H1 (cell line): ENCODE measurements at places on chromosomes 7 and 10.

DNA sequence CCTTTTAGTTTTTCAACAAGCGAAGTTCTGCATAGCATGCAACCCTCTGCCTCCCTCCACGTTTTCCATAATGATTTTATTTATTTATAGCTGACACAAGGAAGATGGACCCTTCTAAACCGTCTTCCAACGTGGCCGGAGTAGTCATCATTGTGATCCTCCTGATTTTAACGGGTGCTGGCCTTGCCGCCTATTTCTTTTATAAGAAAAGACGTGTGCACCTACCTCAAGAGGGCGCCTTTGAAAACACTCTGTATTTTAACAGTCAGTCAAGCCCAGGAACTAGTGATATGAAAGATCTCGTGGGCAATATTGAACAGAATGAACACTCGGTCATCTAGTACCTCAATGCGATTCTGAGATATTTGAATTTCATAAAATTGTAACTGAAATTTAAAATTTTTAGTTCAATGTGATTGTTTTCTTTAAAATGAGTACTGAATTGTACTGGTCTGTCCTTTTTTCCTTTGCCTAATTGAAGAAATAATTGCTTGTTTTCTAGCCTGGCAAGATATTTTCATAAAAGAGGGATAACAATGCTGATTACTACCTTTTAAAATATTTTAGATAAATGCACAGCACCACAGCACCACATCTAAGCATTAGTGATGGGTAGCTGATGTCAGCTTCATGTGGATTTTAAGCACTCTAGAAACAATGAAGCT is 41.5 kb upstream of the SLC39A12 start:
- H3K27ac ChIP-seq, result no peak overlapping the region
- H3K4me3 ChIP-seq, result no peak overlapping the region
- DNase-seq, result peak; percentile 49
- no peaks in the 10 kb centered on the region for H3K27me3 ChIP-seq
- no peaks in the 10 kb centered on the region for H3K36me3 ChIP-seq

GRCh38 chr10:3699916-3700315 is 85.1 kb downstream of the KLF6 start:
- no peak overlapping the region for H3K4me3 ChIP-seq
- no peak for DNase-seq
- no peak overlapping the region for H3K27ac ChIP-seq
- H3K4me1 ChIP-seq, result peaks cover 2% of the 10 kb centered on the region; the same call in 1 of the 2 replicates
- no peaks in the 10 kb centered on the region; the same call in 1 of the 2 replicates for H3K27me3 ChIP-seq
- H3K36me3 ChIP-seq, result no peaks in the 10 kb centered on the region

DNA sequence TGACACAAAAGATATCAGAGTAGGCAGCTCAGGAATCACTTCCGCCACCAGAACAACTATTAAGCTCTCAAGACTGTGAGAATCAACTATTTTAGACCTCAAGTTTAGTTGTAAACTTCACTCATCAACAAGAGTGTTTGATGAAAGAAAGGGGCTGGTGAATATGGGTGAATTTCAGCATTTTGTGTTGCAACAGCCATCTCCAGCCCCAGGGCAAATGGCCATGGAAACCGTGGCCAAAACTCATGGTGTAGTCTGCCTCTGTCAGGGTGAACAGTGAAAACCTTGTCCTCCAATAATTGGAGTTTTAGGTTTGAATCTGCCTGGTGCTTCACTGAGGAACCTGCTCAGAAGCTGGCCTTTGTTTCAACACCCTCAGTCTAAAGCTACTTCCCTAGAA is 60.0 kb downstream of the POLR1F start:
- no peaks in the 10 kb centered on the region for H3K4me1 ChIP-seq
- H3K27me3 ChIP-seq, result no peaks in the 10 kb centered on the region
- no peak for DNase-seq

DNA sequence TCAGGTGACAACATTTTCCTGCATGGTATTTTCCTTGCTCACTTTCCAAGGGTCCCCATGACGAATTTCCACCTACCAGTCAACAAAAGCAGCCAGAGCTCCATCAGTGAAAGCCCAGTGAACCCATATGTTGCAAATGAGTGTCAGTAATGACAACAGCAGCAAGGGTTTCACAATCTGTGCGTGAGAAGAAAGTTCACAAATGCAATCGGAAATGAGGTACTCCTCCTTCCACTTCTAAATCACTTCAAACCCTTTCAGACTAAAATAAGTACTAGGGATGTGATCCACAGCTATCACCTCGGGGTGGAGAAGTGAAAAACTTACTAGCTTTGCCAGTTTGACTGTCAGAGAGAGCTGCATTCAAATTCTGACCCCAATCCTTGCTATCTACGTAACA is 55.6 kb upstream of the BET1 start:
- no peaks in the 10 kb centered on the region for H3K4me1 ChIP-seq
- H3K36me3 ChIP-seq, result no peaks in the 10 kb centered on the region
- no peak overlapping the region for H3K4me3 ChIP-seq

- H3K36me3 ChIP-seq, result no peaks in the 10 kb centered on the region
- H3K4me3 ChIP-seq, result no peak overlapping the region
- no peak overlapping the region for H3K27ac ChIP-seq
- no peak for DNase-seq
Measured at GRCh38 chr10:8628351-8628750, 573.9 kb downstream of the GATA3 start.

GRCh38 chr7:151125470-151125845 is 39.2 kb downstream of the AGAP3 start:
- peak overlapping the region; percentile 29 for H3K4me3 ChIP-seq
- no peaks in the 10 kb centered on the region; the same call in 1 of the 2 replicates for H3K27me3 ChIP-seq
- no peaks in the 10 kb centered on the region for H3K36me3 ChIP-seq
- DNase-seq, result no peak
- no peak overlapping the region for H3K27ac ChIP-seq

DNA sequence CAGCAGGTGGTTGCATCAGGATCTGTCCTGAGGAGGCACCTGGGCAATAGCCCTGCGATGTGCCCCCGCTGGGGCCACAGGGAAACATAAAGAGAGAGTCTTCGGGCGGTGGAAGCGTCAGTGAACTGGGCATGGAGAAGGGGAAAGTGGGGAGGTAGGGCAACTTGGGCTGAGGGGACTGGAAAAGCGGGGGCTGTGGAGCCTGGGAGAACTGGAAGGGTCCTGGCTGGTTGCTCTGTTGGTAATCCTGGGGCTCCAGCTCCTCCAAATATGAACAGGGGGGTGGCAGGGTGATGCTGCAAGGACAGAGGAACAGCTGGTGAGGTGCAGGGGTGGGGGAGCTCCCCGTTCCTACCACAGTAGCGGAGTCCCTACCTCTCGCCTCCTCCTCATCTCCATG is 5.2 kb downstream of the NOBOX start:
- no peaks in the 10 kb centered on the region for H3K36me3 ChIP-seq
- DNase-seq, result peak; percentile 34
- no peaks in the 10 kb centered on the region for H3K4me1 ChIP-seq
- no peak overlapping the region for H3K27ac ChIP-seq

DNA sequence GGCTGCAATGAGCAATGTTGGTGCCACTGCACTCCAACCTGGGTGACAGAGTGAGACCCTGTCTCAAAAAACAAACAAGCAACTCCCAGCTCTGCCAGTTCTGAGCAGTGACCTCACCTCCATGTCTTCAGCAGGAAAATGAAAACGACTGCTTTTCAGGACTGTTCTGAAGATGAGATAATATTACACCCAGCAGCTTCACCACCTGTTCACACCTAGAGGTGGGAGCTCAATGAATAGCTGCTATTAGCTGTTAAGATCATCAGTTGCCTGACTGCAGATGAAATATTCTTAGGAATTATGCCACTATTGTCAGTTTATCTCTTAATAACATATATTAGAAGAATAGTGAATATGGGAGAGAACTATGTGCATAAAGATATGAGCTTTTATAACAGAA is 48.4 kb upstream of the CYTH3 start:
- H3K27me3 ChIP-seq, result no peaks in the 10 kb centered on the region
- 0 out of 2 replicates have a peak, but pooled peaks cover 2% of the 10 kb centered on the region for H3K4me1 ChIP-seq
- no peak overlapping the region for H3K27ac ChIP-seq

DNA sequence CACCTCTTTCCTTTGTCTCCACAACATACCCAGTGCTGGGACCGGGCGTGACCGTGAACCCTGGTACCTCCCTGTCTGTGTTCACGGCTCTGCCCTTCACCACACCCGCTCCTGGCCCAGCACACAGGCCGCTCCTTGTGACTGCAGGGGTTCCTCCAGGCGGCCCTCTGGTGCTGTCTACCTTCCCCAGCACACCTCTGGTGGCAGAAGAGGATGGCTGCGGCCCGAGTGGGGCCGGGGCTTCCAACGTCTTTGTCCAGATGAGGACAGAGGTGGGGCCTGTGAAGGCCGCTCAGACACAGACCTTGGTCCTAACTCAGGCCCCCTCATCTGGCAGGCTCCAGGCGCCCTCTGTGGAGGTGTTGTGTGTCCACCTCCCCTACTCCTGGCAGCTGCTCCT is 55.4 kb upstream of the SGMS1 start:
- no peak overlapping the region for H3K27ac ChIP-seq
- no peaks in the 10 kb centered on the region for H3K4me1 ChIP-seq
- no peaks in the 10 kb centered on the region for H3K36me3 ChIP-seq
- no peaks in the 10 kb centered on the region for H3K27me3 ChIP-seq
- DNase-seq, result no peak

GRCh38 chr7:120979765-120980499 is 8.6 kb upstream of the CPED1 start:
- DNase-seq, result no peak
- H3K27ac ChIP-seq, result no peak overlapping the region
- no peaks in the 10 kb centered on the region for H3K27me3 ChIP-seq
- 0 out of 2 replicates have a peak, but pooled peaks cover under 1% of the 10 kb centered on the region for H3K36me3 ChIP-seq

GRCh38 chr7:435630-436366 is 83.8 kb downstream of the PDGFA start:
- no peaks in the 10 kb centered on the region for H3K36me3 ChIP-seq
- no peak overlapping the region for H3K27ac ChIP-seq
- H3K4me3 ChIP-seq, result no peak overlapping the region
- no peak for DNase-seq
- H3K27me3 ChIP-seq, result no peaks in the 10 kb centered on the region
- H3K4me1 ChIP-seq, result peaks cover 16% of the 10 kb centered on the region

DNA sequence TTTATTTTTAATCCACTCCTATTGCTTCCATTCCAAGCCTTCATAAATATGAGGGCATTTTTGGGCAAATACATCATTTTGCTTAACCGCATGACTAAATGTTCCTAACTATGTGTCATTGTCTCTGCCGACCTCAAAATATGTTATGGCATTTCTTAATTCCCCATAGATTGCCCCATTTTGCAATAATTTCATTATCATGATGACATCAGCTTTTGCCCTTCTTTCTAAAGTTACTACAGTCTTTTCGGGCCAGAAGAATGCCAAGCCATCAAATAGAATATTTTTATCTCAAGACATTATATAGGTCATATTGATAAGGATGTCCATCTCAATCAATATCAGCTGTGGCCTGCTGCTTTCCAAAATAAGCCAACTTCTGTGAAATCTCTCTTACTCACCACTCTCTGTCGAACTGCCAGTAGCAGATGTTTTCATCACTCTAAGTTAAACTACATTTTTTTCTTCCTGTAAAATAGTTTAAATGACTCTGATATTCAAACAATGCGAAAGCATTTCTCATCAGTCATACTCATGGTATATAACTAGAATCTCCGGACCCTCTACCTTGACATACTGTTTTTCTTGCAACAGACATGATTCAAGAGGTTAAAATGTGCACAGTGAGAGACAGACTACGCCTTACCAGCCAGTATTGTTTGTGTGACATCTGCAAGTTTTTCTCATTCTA is 1254.6 kb upstream of the CELF2 start:
- H3K27me3 ChIP-seq, result no peaks in the 10 kb centered on the region
- H3K27ac ChIP-seq, result no peak overlapping the region
- H3K36me3 ChIP-seq, result no peaks in the 10 kb centered on the region
- no peak overlapping the region for H3K4me3 ChIP-seq
- DNase-seq, result no peak

- no peaks in the 10 kb centered on the region for H3K36me3 ChIP-seq
- no peak overlapping the region for H3K4me3 ChIP-seq
- H3K4me1 ChIP-seq, result no peaks in the 10 kb centered on the region
- H3K27ac ChIP-seq, result no peak overlapping the region
- DNase-seq, result no peak
Measured at GRCh38 chr10:98485959-98486358, 39.2 kb upstream of the HPS1 start.

DNA sequence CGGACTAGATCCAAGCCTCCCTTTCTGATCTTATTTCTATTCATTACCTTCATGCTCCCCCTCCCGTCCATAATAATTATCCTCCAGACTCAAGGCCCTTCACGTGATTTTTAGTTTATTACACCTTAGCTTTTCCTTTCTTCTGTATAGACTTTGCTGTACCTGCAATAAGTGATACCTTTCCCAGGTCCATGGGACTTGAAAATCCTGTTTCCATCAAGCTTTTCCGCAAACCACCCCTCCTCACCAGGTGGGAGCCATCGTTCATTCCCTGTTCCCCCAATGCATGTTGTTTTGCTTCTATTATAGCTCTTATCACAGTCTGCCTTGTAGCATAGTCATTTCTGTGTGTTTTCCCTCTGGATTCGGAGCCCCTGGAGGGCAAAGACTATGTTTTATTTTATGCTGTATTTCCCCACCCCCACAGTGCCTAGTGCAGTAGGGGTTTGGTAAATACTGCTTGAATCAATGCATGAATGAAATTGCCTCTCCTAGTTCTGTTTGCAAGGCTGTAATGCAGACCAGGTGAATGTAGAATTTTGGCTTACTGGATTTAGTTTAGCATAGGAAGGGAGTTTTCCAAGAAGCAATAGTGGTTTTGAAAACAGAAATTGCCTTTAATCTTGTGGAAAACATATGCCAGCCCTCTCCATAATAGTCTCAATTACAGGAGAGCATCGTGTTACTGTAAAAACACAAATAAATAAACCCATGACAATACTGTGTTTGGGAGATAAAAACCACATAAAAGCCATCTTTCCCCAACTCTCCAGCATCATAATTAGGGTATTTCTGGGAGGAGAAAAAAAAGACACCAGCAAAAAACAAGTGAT is 213.4 kb downstream of the AUTS2 start:
- no peak overlapping the region for H3K27ac ChIP-seq
- DNase-seq, result no peak
- 0 out of 2 replicates have a peak, but pooled peaks cover 3% of the 10 kb centered on the region for H3K4me1 ChIP-seq
- H3K27me3 ChIP-seq, result no peaks in the 10 kb centered on the region

- no peak overlapping the region for H3K27ac ChIP-seq
- H3K27me3 ChIP-seq, result no peaks in the 10 kb centered on the region
- no peaks in the 10 kb centered on the region for H3K36me3 ChIP-seq
Measured at GRCh38 chr10:69088801-69089501, 1.0 kb downstream of the SRGN start.

- no peaks in the 10 kb centered on the region for H3K27me3 ChIP-seq
- H3K36me3 ChIP-seq, result no peaks in the 10 kb centered on the region
- DNase-seq, result no peak
Measured at GRCh38 chr7:149825567-149826343, 12.4 kb upstream of the ZNF862 start.

- H3K27me3 ChIP-seq, result no peaks in the 10 kb centered on the region
- no peak overlapping the region for H3K27ac ChIP-seq
- 0 out of 2 replicates have a peak, but pooled peaks cover 2% of the 10 kb centered on the region for H3K4me1 ChIP-seq
Measured at GRCh38 chr7:3995187-3995586, 686.9 kb upstream of the FOXK1 start.

GRCh38 chr10:51241461-51241860 is 167.2 kb downstream of the PRKG1 start:
- no peaks in the 10 kb centered on the region for H3K27me3 ChIP-seq
- no peak overlapping the region for H3K27ac ChIP-seq
- no peak for DNase-seq
- no peak overlapping the region for H3K4me3 ChIP-seq
- H3K36me3 ChIP-seq, result no peaks in the 10 kb centered on the region

GRCh38 chr7:12102126-12102525 is 109.0 kb upstream of the TMEM106B start:
- H3K36me3 ChIP-seq, result no peaks in the 10 kb centered on the region
- no peaks in the 10 kb centered on the region for H3K27me3 ChIP-seq
- H3K27ac ChIP-seq, result no peak overlapping the region
- no peak overlapping the region for H3K4me3 ChIP-seq
- H3K4me1 ChIP-seq, result no peaks in the 10 kb centered on the region
- no peak for DNase-seq

GRCh38 chr10:114870486-114870885 is 48.9 kb downstream of the FHIP2A start:
- no peak overlapping the region for H3K4me3 ChIP-seq
- DNase-seq, result no peak
- H3K36me3 ChIP-seq, result no peaks in the 10 kb centered on the region; the same call in 1 of the 2 replicates
- no peaks in the 10 kb centered on the region for H3K4me1 ChIP-seq
